Caudate nucleus (tissue), 63 donors: ENCODE measurements at places on chromosomes 12 and 14.

DNA sequence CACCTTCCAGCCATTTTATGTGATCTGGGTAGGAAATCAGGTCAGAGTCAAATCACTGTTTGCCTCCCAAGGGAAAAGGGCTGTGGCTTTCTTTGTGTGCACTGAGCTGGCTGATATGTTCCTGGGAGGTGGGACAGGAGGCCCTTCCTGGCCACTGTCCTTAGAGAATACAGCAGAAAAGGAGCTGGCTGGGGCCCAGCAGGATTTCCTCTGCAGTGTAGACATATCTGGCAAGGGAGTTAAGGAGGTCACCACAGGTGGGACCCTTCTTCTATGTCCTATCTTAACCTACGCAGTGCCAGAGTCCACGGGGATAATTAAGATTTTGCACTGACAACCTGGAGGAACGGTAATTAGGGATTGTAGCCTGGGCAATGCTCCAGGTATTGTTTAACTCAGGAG lies 145.3 kb downstream of the NTF3 start:
- DNase-seq = no peak

- no peak for DNase-seq
Observed at GRCh38 chr12:32240831-32241230, 134.2 kb downstream of the BICD1 start.

- no peak for DNase-seq
Observed at GRCh38 chr12:106369624-106370346, 12.2 kb downstream of the POLR3B start.

- no peak for DNase-seq
Observed at GRCh38 chr12:77571127-77571526, 259.6 kb upstream of the NAV3 start.

GRCh38 chr12:27009881-27010301 lies 4.3 kb downstream of the TM7SF3 start:
- no peak for DNase-seq

- no peak for DNase-seq
Observed at GRCh38 chr12:79217306-79217705, 352.7 kb downstream of the SYT1 start.

- DNase-seq = no peak
Observed at GRCh38 chr14:22488522-22489243, 100.3 kb downstream of the DAD1 start.

DNA sequence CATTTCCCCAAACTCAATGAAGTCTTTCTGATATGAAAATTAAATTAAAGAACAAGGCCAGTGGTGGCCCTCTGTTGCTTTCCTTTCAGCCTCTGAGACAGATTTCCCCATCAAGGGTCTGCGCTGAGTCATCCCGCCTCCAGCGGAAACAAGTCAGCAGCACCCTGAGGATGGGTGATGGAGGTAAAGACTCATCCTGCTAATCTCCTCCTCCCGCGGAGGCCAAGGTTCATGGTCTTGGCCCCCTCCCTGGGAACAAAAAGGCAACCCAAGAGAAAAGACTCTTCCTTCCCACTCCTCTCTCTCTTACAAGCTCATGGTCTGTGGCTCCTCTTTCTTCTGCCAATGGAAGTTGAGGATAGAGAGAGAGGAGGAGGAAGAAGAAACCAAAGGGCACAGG lies 9.0 kb upstream of the NUMB start:
- DNase-seq = no peak

DNA sequence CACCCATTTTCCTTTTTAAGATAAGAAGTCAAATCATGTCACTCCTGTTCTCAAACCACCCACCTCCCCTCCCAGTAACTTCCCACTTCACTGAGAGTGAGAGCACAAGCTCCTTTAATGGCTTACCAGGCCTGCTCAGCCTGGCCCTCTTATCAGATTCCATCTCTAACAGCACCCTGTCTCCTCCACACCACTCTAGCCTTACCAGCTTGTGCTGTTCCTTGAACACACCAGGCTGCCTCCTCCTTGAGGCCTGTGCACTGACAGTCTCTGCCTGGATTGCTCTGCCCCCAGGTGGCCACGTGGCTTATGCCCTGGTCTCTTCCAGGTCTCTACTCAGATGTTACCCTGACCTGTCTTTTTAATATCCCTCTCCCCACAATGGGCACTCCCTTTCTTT lies 40.1 kb upstream of the EVL start:
- no peak for DNase-seq

DNA sequence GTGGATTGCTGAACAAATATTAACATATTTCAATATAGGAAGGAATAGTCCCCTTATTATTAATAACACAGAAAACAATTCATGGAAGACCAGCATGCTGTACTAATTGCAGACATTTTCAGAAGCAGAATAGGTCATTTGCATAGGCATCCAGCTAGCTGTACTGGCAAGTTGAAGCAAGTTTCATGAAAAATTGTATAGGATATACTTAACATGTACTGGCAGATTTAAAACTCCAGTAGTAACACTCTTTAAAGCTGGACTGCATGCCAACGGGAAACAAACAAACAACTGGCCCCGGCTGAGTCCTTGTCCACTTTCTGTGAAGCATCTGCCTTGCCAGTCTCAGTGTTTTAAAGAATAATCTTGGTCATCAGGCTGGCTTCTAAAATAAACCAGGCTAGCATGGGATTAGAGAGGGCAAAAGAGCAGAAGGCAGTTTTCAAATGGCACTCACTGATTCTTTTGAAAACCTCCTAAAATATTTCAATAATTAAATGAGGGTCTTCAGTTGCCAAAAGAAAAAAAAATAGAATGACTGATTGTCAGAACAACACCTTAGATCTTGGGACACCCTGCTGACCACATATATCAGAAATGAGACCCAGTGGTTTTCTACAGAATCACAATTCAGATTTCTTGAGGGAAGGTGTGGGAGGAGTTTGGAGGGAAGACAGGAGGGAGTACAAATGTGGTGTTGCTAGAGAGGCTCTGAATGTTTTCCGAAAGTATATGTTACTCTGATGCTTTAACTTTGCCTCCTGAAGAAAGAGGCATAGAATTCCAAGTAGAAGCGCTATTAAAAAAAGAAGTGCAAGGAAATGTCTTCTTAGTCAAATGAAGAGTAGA lies 122.5 kb upstream of the KRAS start:
- DNase-seq = no peak

DNA sequence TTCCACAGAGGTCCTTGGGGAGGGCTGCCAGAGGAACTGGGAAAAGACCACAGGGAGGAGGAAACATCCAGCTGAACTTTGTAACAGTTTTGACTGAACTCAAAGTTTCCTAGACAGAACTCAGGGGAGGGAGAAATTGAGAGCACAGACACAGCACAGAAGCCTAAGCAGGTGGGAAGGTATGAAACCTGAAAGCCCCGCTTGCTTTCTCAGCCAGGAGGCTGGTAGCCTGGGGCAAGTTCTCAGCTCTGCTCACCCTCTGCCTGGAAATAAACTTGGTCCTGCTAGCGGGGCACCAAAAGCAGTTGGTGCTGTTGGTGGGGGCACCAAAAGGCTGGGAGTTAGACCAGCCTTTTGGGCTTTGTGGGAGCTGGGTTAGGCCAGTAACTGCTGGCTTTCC lies 25.9 kb upstream of the OR4E1 start:
- no peak for DNase-seq
